Stimulated activated CD4-positive, alpha-beta T cell treated with anti-CD3 and anti-CD28 coated beads, Interleukin-2, amount 100 ng/mL, for 24 hours (primary cell): ENCODE measurements at places on chromosomes 4 and X.

DNA sequence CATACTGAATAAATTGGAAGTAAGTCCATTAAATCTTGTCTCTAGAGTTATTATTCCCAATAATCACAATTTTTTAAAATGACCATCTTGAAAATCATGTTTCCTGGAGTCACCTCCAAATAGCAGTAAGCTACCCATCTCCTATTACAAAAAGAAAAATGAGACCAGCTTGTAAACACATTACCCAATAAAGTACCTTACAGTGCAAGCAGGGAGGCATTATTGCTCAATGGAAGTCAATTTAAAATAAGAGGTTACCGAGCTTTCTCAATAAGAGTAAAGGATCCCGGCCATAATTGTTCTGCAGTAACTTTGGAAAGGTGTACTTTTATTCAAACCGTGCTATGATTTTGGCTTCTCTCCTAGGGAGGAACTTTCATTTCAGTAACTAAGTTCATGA, 78.0 kb downstream of the DMD start:
- DNase-seq: no peak

- DNase-seq: no peak
Measured at GRCh38 chr4:112706840-112707207, 69.9 kb downstream of the LARP7 start.

DNA sequence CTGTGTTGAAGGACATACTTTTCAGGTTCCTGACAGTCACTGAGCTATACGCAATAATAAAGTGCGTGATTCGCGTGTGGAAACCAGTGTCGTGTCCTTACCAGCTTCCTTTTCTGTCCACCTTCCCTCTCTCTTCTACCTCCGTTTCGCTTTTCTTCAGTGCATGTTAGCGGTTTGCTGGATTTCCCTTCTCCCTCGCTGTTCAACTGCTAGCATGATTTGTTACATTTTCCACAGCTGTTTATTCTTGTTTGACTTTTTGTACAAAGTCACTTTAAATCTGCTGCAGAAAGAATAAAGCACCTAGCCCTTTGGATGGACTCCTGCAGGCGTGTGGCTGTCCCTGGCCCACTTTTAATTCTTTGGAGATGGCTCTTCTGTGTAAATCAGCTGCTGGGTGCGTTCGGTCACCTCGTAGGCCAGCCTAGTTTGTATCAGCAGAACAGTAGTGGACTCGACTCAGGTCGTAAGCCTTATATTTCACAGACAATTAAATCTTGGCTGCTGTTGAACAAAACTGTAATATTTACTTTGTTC, 8.9 kb upstream of the HAND2 start:
- no peak for DNase-seq

GRCh38 chr4:147596981-147597380, 20.2 kb upstream of the TMEM184C start:
- no peak for DNase-seq

- DNase-seq: no peak
Measured at GRCh38 chr4:141922236-141922635, 285.9 kb downstream of the IL15 start.

DNA sequence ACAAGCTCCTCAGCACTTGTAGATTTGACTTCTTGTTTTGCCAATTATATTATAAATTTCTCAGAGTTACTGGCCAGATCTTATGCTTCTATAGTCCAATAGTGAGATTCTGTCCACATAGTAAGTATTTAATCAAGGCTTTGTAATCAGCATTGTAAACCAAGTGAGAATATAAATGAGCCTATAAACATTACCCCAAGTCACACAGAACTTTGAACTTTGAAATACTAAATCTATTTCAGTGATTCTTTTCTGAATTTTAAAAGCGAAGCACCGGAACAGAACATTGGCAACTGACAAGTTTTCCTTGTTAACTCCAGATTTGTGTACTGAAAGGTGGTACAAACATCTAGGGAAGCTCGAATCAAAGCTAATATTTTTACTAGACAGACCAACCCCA, 37.2 kb downstream of the PPM1K start:
- no peak for DNase-seq

GRCh38 chrX:72584163-72584562, 11.5 kb upstream of the HDAC8 start:
- DNase-seq: no peak

GRCh38 chrX:14050709-14051108, 21.0 kb upstream of the GEMIN8 start:
- no peak for DNase-seq

DNA sequence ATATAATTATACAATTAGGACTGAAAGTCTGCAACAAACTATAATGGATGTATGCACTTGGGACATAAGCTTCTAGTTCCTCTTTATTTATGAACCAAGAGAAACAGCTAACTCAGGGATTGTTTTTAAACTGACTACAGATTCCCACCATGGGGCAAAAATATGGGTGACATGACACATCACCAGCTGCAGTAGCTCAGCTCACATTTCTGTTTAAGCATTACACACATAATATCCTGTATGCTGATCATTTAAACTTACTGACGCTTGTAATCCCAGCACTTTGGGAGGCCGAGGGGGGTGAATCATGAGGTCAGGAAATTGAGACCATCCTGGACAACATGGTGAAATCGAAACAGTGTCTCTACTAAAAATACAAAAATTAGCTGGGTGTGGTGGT, 11.5 kb downstream of the FGB start:
- DNase-seq: no peak

- no peak for DNase-seq
Measured at GRCh38 chr4:2255501-2256155, 6.3 kb downstream of the MXD4 start.

DNA sequence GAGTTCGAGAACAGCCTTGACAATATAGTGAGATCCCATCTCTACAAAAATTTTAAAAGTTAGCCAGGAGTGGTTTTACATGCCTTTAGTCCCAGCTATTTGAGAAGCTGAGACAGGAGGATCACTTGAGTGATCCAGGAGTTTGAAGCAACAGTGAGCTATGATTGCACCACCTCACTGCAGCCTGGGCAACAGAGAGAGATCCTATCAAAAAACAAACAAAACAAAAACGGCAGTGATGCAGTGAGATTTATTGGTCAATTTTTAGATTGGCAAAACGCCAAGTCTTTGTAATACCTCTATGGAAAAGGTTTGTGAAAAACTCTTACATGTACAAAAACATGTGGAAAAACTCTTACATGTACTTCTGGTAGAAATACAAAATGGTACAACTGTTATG, 91.3 kb downstream of the PTPN13 start:
- no peak for DNase-seq

DNA sequence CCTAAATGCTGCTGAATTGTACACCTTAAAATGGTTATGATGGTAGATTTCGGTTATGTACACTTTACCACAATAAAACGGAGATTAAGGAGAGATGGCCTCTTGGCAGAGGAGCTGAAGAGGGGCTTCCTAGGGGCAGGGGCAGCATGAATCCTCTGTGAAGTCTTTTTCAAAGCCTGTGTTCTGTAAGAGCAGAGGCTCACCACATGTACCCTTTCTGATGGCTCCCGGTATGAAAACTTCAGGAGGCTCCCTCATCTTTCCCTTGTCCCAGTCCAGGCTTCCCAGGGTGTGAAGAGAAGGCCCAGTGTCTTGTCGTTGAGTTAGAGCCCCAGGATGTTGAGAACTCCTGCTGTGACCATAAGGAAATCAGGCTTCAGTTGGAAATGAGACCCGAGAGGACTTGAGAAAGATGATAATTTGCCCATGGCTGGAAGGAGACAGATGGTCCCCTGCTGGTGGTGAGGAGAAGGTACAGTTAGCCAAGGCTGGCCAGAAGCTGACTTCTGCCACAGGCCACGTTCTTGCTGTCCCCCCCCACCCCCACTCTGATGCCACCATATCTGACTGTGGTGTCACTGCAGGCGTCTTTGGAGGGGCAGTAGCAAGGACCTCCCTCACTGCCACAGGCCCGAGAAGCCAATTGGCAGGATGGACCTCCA, 31.8 kb upstream of the MTM1 start:
- no peak for DNase-seq

DNA sequence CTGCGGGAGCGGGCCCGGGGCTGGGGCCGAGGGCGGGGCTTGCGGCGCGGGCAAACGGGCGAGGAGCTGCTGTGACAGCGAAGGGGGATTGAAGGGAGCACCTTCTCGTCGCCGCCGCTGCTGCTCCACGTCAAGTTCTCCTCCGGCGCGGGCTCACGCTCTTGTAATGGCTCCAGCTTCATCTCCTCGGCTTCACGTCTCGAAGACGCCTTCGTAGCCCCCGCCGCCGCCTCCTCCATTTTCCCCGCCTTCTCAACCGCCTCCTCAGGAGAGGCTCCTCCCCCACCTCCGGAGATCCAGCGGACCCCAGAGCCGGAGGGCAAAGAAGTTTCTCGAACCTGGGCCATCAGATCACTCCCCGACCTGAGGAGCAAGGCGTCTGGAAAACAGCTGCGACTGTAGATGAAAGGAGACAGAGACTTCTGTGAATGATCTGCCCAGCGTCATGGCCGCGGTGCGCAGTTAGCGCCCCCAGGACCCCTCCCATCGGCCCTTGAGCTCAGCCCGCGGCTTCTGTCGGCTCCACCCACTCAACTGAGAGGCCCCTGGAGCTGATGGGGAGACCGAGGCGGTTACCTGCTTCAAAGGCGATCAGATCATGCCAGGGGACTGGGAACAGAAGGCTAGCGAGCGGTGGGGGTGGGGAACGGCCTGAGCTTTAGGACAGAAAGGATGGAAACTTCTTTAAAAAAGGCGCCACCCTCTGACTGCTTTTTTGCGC, 895 bp downstream of the USP51 start:
- DNase-seq: peak; percentile 57

DNA sequence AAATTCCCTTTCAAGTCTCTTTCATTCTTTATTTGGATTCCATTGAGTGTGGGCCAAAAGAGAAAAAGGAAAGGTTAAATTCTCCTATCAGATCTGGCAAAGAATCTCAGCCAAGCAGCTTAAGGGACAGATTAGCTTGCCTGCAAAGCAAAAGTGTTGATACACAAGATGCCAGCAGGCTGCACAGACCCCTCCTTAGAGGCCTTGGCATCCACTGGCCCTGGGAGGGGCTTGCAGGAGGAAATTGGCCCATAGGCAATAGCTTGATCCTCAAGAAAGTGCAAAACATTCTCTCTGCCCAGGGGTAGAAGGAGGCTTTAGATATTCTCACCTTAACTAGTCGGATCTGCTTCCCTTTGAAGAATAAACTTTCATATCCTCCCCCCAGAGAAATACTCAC, 300.4 kb upstream of the CPEB2 start:
- no peak for DNase-seq

- no peak for DNase-seq
Measured at GRCh38 chr4:25817059-25817681, 45.6 kb downstream of the SEL1L3 start.

- no peak for DNase-seq
Measured at GRCh38 chrX:151153086-151153485, 23.3 kb upstream of the GPR50 start.

DNA sequence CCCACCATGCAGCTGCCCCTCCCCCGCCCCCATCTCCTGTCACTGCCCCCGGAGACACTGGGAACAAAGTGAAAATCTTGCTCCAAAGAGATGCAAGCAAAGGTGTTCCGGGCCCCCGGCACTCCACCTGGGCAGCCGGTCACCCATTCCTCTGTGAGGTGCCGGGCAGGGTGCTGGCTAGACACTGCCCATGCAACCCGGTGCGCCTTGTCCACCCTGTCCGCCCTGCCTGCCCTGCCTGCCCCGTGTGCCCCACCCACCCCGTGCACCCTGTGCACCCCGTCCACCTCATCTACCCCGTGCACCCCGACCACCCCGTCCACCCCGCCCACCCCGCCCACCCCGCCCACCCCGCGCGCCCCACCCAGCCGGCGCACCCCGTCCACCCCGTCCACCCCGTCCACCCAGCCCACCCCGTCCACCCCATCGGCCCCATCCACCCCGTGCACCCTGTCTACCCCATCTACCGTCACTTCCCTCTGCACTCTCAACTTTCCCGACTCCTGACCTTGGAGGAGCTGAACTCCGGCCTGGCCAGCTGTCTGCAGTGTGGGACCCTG, 31.9 kb upstream of the FGFR3 start:
- DNase-seq: no peak

DNA sequence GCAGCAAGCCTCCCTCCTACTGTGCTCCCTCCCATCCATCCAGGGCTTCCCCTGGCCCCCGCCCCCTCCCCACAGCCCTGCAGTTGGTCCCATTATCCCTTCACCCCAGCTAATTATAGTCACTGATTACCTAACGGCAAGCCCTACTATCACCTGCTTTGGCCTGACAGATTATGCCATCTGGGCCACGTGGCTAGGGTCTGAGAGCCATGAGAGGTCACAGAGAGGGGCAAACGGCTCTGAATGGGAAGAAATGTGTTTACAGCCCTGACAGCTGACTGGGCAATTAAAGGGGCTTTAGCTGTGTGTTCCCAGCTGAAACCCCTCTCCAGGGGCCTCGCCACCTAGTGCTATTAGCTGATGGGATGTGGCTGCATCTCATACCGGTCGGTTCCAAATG, 134.4 kb upstream of the CPEB2 start:
- DNase-seq: no peak

- no peak for DNase-seq
Measured at GRCh38 chr4:65798498-65799127, 128.3 kb upstream of the EPHA5 start.

DNA sequence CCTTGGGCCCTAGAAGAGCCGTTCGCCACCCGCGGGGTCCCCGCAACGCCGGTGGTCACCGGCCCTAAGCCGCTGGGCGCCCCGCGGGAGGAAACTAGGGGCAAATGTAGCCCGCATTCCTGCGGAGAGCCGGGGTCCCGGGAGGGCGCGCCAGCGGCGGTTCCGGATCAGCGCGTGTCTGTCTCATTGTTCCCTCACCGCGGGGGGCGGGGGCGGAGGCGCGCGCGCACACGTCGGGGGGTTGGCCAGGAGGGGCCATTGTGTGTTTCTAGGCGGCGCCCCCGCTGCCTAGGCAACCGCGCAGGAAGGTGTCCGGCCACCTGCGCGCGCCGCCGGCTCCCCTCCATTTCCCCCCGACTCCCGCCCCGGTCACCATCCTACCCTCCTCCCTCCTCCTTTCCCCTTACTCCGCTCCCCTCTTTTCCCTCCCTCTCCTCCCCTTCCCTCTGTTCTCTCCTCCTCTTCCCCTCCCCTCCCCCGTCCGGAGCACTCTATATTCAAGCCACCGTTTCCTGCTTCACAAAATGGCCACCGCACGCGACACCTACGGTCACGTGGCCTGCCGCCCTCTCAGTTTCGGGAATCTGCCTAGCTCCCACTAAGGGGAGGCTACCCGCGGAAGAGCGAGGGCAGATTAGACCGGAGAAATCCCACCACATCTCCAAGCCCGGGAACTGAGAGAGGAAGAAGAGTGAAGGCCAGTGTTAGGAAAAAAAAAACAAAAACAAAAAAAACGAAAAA, 789 bp upstream of the DDX3X start:
- DNase-seq: peak; percentile 83

GRCh38 chrX:145751943-145752342, 65.7 kb upstream of the SLITRK2 start:
- DNase-seq: no peak

DNA sequence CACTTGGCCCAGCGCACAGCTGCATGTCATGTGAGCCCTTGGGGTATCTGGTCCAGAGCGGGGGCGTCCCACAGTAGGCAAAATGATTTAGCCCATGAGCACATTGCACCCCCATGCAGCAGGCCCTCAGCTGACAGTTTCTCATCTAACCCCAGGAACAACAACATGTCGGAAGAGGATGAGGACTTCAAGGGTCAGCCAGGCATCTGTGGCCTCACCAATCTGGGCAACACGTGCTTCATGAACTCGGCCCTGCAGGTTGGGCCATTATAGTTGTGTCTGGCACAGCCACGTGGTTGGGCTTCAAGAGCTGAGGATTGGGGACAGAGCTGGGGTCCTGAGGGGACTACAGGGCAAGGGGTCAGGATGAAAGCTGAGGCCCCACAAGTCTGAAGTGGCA, 7.8 kb downstream of the USP11 start:
- DNase-seq: no peak

- DNase-seq: no peak
Measured at GRCh38 chr4:77197831-77198230, 40.8 kb downstream of the CCNG2 start.

- no peak for DNase-seq
Measured at GRCh38 chr4:132540268-132540667, 608.8 kb upstream of the PCDH10 start.
